T-helper 1 cell (primary cell): ENCODE measurements at places on chromosomes 1 and 21.

- no peak for DNase-seq
Observed at GRCh38 chr1:68746378-68746777, 249.5 kb upstream of the DEPDC1 start.

DNA sequence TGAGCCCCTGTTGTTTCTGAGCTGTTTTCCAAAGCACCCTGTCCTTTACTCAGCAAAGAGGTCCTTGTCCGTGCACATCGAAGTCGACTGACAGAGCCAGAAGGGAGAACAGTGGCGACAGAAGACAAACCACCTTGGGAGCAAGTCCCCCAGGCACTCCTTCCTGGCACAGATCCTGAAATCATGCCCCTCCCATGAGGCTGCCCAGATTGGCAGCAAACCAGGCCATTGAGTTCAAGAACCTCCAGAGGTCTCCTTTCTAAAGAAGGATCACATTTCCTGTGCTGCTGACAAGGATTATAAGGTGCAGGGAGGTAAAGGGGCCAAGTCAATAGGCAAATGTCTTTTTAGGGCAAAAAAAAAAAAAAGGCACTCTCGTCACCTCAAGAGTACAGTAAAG, 84.7 kb upstream of the HIVEP3 start:
- no peak for DNase-seq

DNA sequence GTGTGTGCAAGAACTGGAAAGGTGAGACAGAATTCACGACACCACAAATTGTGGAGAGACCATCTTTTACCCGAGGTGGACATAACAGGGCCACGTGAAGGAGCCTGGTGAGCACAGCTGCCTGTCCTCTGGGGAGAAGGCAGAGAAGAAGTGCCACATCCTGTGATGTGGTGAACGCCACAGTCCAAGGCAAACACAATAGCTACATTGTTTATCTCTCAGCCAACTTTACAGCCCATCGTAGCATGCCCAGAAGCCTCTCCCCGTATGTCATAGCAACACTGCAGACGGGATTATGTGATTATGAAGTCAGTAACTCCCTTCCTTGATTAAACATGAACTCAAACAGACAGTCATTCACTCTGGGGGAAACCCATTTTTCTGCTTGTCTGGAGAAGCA, 612.2 kb downstream of the SMYD3 start:
- DNase-seq, result no peak

GRCh38 chr1:27569506-27570291, 34.2 kb downstream of the AHDC1 start:
- DNase-seq, result no peak

- no peak for DNase-seq
Observed at GRCh38 chr1:32870615-32871363, at the start of gene FNDC5. Gene FNDC5, minus strand, starts transcription at chr1:32870912.

- no peak for DNase-seq
Observed at GRCh38 chr1:29364101-29364678, 127.9 kb downstream of the PTPRU start.

DNA sequence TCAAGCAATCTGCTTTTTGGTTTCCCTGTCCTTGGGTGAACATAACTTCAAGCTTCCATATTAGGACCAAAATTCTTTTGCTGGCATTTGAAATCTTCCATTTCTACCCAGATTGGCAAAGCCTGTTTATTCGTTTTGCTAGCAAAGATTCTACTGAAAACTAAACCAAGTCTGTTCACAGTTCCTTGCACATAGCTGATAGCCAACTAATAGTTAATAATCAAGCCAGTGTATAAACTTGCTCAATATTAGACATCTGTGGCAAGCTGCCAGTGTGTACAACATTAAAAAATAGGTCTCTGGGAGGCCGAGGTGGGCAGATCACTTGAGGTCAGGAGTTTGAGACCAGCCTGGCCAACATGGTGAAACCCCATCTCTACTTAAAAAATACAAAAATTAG, 6.3 kb downstream of the APP start:
- DNase-seq, result no peak

GRCh38 chr1:154736841-154737240, 128.9 kb upstream of the ADAR start:
- no peak for DNase-seq

- no peak for DNase-seq
Observed at GRCh38 chr1:171753182-171753581, 11.3 kb upstream of the VAMP4 start.

GRCh38 chr21:38822778-38823238, 17.1 kb downstream of the ETS2 start:
- DNase-seq, result no peak

DNA sequence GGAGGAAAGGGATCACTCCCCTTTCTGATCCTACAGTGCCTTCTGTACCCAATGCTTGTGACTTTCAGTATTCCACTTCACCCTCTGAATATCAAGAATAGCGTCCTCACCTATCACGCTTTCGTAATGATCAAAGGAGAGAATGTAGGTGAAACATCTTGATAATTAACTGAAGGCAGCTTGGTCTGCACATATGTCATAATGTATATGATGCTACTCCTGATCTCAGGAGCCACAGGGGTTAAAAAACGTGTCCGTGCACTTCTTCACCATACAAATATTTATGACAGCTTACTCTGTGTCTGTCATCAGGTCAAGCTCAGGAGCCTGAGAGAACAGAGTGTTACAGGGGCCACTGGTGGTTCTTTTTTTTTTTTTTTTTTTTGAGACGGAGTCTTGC, 1.2 kb upstream of the PIK3C2B start:
- DNase-seq, result no peak

- DNase-seq, result no peak
Observed at GRCh38 chr1:61642475-61643232, 82.3 kb downstream of the TM2D1 start.

- DNase-seq, result no peak
Observed at GRCh38 chr1:39409055-39409816, 82.2 kb upstream of the BMP8A start.

DNA sequence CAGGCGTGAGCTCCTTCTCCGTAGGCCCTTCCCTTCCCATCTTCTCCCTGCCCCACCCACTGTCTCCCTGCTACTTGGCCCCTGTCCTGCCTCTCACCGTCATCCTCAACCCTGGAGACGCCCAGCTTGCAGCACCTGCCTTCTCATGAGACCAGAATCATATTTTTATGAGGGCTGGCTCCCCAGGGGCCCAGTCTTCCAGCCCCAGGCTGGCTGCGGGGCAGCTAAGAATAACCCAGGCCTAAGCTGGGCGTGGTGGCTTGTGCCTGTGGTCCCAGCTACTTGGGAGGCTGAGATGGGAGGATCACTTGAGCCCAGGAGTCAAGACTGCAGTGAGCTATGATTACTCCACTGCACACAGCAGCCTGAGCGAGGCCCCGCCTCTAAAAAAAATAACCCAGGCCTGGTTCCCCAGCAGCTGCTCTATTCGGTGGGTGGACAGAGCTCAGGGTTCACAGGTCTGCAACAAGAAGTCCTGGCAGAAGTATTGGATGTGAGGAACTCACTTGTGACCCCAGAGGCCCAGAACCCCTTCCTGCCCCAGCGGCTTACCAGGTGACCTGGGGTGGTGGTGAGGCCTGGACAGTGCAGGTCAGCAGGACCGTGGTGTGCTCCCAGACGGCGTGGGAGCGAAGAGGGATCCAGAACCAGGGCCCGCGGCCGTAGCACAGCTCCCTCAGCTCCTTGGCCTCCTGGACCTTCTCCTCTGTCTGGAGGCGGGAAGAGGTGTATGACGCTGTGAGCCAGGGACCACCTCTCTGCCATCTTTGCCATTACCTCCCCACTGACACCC, 6.4 kb downstream of the MYOM3 start:
- DNase-seq, result no peak

DNA sequence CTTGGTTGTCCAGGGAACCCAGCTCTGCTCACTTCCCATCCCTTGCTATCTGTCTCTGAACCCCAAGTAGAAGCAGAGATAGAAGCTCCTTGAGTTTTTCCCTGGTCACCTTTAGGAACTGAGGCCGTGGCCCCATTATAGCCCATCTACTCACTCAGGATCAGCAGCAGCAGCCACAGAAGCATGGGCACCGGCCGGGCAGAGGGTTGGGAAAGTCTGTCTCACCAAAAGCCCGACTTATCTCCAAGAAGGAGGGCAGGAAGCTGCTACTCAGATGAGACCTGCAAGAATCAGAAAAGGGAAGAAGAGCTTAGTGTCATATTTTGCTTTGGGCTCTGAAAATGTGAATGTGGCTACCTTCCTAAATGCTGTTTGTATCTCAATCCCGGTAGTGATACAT, 264 bp downstream of the FCRL3 start:
- DNase-seq, result no peak
